NCI-H2029 (cell line): ENCODE measurements at places on chromosomes 5 and 9.
A peak's percentile ranks its signal among the peaks of the same experiment; 100 is the strongest.

DNA sequence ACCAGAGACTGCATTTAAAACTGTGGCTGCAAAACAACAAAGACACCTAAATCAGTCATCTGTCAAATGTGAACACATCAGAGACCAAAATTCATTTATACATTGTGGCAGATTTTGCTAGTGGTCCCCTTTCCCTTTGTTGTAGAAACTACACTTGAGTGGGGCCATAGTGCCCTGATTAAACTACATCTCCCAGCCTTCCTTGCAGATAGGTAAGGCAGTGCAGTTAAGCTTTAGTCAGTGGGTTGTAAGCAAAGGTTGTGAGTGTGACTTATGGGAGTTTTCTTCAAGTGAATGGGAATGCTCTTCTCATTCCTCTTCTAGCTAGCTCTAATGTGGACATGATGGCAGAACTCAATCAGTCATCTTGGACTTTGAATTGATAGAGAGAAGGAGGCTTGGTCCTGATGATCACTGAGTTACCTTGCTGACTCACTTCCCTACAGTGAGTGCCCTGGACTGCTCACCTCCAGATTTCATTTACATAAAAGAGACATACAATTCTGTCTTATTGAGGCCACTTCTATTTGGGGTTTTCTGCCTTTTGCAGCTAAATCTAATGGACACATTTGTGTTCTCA is 35.2 kb upstream of the SPARC start:
- no peak for DNase-seq

GRCh38 chr5:1761453-1761755 is 38.2 kb downstream of the MRPL36 start:
- DNase-seq = no peak

GRCh38 chr9:112366591-112366990 is 13.3 kb upstream of the HSDL2 start:
- DNase-seq = no peak

- DNase-seq = no peak
Measured at GRCh38 chr5:14218897-14219573, 75.9 kb downstream of the TRIO start.

GRCh38 chr5:21689587-21689986 is 1163.6 kb downstream of the CDH12 start:
- no peak for DNase-seq

- DNase-seq = no peak
Measured at GRCh38 chr5:173413471-173413982, 85.3 kb upstream of the STC2 start.

DNA sequence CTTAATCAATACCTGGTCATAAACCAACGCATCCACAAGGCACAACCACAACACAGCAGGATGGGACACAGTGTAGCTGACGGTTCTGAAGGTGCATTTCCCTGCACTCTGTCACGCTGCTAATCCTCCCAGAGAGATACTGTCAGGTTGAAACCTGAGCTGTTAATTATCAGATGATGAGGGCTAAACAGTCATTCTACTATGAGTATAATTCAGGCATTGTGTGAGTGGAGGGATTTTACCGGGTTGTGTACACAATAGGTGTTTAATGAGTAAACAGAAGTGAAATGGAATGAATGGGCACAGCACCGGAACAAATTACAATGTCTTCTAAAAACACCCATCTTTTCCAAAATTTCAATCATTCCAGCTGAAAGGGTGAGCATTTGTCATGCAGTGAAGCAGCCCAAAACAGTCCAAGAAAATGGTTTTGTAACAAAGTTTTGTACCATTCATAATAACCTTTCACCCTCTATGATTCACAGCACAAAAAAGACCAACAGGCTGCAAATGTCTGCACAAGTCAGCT is 71.5 kb downstream of the ABCA1 start:
- peak; percentile 87 for DNase-seq

DNA sequence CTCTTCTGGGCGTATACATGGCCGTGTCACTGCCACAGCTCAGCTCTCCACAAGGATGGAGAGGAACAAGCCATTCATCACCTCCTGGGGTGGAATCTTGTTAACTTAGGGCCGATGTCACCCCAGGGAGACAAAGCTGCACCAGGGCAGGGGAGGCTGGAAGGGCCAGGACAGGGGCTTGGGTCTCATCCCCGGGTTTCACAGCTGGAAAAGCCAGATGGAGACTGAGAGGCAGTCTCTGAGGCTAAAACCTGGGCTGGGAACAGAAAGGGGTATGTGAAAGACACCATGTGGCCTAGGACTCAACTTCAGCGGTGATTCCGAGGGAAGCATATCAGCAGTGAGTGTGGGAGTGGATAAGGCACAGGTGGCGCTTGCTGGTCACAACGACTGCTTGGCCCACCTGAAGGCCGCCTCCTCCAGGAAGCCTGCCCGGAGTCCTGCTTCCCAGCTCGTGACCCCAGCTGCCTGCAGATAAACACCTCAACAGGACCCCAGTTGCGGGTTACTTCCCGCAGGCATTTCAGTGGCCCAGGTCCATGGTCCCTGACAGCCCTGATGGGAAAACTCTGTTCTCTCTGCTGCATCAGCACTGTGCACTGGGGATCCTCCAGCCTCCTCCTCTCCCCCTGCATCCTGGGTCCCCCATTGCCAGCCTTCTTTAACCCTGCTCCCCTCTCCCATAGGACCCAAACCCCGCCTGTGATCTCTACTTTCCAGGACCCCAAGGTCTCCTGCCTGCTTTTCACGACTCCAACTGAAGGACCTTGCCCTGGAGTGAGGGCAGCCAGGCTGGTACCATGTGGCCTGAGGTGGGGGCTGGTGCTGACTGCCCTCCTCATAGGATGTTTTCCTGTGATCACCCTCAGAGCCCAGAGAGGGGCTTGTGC is 51.7 kb upstream of the FCN1 start:
- no peak for DNase-seq

DNA sequence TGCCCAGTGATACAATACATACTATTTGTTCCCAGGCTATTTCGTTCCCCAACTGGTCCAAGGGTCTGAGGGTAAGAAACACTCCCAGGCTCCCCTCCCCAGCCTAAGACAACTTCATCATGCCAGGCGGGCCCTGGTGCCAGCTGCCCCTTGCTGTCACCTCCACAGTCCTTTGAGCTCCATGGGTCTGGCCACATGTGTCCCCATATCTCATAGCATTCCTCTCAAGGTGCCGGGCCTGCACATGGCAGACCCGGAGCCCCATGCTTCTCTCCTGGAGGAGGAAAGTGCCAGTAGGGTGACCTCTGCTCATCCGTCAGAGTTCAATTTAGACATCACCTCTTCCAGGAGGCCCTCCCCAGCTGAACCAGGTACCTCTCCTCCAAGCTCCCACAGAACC is 120.5 kb downstream of the C5orf15 start:
- DNase-seq = no peak
